ENCODE measurements at places on chromosomes 11 and 22.

GRCh38 chr22:19664406-19664805, 49.9 kb upstream of the SEPTIN5 start:
- DNase-seq: no peak

GRCh38 chr11:13826505-13827278, 135.8 kb upstream of the SPON1 start:
- DNase-seq: no peak

DNA sequence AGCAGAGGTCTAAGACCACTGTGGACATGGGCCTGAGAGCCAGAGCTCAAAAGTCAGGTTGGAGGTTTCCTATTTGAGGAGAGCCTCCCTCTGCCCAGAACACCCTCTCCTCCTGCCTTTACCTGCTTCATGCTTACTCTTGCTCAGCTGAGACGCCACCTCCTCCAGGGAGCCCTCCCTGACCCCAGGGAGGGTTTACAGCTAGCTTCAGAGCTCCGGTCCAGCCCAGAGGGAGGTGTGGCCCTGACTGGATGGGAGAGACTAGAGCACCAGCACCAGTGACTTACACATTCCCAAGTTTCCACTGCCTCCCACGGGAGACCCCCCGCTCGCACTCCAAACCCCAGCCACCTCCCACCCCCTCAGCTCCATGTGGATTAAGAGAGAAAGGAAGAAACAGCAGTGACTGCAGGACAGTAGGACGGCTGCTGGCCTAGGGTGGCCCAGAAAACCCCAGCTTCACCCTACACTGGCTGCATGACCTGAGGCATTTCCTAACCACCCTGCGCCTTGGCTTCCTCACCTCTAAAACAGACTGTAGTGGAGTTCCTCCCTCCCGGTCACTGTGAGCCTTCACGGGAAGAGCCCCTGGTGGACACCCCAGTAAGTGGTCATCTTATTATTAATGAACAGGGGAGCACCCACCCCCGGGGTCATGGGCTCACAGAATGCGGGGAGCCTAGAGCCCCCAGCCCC, 24.5 kb upstream of the PDGFB start:
- no peak for DNase-seq

- no peak for DNase-seq
These were observed 53.3 kb upstream of the PTPN5 start for GRCh38 chr11:18844753-18845367.

GRCh38 chr11:3015796-3016195, 23.7 kb upstream of the NAP1L4 start:
- DNase-seq: no peak

DNA sequence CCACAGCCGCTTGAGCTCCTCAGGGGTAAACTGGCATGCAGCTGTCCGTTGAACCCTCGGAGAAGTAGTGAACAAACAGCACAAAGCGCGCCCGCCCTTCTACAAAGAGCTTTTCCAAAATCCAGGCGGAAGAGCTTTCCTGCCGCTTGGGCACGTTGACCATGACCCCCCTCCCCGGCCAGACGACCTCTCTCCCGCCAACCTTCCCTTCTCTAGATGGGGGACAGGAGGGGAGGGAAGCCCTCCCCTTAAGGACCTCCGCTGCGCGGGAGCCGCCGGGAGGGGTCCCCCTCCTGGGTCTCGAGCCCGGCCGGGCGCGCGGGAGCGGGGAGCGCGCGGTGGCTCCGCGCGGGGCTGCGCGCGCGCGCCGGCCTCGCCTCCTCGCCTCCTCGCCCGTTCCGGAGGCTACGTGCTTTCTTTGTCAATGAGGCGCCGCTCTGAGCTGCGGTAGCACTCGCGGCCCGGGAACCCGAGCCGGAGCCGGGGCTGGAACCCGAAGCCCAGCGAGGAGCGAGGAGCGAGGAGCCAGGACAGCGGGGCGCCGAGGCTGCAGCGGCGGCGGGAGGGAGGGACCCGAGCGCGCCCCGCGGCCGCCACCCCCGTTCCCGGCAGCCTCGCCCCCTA, 118.6 kb downstream of the HIPK3 start:
- no peak for DNase-seq

- DNase-seq: no peak
These were observed 28.8 kb downstream of the IGSF9B start for GRCh38 chr11:133927690-133928627.

GRCh38 chr11:40388097-40388818, 1071.2 kb downstream of the LRRC4C start:
- no peak for DNase-seq

DNA sequence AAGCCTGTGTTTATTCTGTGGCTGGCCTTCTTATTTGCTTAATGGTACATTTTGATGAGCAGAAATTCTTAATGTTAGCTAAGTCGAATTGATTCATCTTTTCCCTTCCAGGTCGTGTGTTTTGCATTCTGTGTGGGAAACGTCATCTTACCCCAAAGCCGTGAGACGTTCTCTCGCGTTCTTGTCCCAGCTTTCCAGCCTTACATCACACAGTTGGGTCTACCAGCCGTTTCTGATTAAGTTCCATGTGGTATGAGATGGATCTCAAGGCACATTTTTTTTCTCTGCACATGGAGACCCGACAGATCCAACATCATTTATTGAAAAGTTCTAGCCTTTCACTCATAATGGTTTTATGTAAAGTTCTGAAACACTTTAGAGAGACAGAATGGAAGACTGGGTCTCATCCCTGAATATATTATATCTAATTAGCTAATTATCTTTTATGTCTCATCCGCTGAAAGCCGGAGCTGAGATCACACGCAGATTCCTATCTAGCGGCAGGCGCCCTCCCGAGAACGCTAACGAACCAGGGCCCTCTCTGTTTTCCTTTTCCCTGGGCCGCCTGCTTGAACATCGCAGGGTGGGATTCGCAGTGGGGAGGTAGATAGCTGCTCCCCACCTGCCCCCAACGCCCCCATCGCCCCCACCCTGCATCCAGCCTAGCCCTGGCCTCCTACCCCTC, 1162.2 kb downstream of the BRD1 start:
- DNase-seq: no peak

GRCh38 chr11:77084581-77085191, 17.9 kb downstream of the CAPN5 start:
- DNase-seq: no peak

GRCh38 chr11:93712678-93713077, 28.6 kb downstream of the TAF1D start:
- no peak for DNase-seq

GRCh38 chr11:69760319-69760718, 14.8 kb downstream of the FGF4 start:
- DNase-seq: no peak

DNA sequence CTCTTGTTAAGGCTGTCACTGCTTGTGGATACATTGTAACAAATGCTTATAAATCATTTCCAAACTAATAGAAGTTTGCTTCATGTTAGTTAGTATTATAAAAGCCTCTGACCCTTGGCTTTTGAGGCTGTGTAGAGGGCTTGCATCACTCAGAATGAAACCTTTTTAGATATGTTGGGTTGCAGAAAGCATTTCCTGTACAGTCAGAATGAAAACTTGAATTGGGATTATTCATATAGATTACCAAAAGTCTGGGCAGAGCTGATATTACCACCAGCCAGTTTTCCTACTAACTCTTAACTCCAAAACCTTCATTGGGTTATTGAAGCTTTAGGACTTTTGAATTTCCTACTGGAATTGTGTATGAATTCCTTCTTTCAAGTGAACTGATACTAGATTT, 12.0 kb downstream of the KMT2A start:
- no peak for DNase-seq

DNA sequence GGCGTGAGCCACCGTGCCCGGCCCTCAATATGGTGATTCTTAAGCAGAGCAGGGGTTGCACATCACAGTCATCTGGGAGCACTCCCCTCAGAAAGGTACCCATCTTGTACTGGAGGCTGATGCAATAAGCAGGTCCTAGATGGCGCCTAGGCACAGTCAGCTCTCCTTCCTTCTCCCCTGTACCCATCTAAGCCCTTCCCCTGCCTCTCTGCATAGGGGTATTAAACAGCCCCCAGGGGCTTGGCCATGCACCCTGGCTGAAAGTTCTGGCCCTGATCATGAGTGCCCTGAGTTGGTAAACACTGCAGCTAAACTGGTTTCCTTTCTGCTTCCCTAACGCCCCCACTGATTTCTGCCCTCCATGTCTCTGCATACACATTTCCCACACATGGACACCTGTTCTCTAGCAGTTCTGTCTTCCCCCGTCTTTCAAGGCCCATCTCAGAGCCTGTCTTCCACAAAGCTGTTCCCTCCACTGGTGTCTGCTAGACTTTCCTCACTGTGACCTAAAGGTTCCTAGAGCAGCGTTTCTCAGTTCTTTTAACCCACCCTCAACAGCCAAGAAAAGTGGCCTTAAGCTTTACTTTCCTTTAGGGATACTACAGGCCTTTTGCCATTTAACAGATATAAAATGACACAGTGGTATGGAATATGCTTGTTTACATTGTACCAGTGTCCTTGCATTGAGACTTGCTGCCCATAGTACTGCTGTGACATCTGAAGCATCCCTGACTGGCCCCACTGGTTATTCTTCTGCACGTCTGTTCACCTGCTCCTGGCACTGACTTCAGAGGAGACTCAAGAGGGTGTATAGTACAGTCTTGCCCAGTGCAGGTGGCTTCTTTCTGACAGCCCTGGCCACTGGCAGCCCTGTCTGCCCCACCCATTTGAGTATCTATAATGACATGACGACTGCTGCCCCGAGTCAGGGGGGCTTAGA, 15.6 kb downstream of the UBE2L3 start:
- DNase-seq: no peak

DNA sequence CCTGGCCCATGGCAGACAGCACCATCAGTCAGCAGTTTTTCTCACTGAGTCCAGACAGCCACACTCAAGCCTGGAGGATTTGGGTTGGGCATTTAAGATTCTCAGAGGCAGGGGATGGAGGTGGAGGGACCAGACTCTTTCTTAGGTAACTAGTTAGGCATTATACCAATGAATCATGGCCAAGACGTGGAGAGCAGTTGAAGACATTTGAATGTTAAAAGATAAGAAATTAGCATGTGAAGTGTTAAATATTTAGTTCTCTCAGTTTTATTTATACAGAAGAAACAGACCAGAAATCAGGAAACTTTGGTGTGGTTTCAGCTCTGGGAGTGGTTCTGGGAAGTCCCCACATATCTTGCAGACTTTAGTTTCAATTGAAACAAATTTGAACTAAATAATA, 9.9 kb downstream of the GTF2H1 start:
- DNase-seq: no peak

GRCh38 chr11:35276396-35277145, 137.6 kb downstream of the CD44 start:
- DNase-seq: no peak

GRCh38 chr22:23388517-23388890, 191.6 kb downstream of the IGLL1 start:
- no peak for DNase-seq

DNA sequence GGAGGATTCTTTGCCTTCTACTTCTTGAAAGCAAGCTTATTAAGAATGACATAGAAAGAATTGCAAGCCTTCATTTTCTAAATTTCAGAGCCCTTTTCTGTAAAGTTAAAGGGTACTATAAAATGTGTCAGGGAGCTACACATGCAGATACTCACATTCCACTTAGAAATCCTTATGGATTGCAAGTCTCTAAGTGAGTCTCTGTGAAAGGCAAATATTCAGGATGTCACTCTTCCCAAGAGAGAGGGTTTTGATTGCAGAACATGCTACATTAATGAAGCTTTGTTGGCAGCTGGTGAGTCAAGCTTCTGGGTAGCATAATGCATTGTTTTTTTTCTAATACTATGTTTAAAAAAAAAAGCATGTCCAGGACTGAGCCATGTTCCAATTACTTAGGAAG, 369.2 kb downstream of the DCDC1 start:
- no peak for DNase-seq

DNA sequence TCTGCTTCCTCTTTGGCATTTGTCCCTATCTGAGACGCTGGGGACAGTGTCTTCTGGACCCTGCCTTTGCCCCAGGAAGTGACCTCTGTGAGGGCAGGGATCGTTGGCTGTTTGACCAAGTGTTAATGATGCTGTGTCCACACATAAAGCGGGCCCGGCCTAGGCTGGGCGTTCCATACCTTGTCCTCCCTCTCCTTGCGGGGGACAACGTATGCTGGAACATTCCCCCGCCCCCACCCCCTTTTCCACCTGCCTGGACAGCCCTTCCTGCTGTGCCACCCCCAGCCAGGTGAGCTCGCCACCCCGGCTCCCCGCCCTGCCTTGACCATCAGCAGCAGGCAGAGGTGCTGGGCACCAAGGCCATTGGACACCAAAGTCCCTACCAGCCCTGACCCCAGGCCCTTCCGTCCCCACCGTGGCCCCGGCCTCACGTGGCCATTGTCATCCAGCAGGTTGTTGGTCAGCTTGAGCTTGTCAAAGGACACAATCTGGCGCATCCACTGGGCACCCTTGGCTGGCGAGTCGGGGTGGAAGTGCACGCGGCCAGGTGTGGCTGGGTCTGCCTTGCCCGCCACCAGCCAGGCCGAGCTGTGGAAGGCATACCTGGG, 4.1 kb upstream of the NUDT8 start:
- DNase-seq: no peak

DNA sequence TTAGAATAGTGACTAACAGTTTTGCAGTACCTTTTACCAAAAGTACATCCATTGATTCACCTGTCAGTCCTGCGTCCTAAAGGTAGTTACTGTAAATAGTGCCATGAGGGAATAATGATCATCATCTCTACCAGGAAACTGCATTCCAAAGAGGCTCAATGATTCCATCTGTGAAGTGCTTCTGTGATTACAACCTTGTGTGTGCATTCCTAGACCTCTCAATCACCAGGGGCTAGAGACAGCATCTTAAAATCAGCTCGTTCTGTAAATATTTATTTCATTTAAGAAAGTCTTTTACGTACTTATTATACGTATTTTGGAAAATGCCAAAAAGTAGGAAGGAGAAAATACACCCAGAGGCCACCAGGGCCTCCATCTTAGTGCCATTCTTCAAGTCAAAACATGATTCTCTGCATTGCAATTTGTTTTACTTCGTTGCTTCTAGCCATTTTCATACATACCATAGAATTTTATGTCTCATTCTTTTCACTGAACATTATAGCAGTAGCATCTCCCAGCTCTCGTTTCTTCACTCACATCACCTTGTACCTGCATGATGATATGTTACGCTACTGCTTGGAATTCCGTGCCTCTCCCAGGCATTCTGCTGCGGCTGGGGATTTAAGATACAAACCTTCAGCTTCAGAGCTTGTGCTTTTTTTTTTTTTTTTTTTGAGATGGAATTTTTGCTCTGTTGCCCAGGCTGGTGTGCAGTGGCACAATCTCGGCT, 117.0 kb downstream of the SEZ6L start:
- DNase-seq: no peak

All from activated gamma-delta T cell (primary cell).